Iris pigment epithelial cell (primary cell): ENCODE measurements at places on chromosomes 1 and 21.

- DNase-seq, result no peak
Measured at GRCh38 chr1:199161766-199162303, 523.0 kb downstream of the PTPRC start.

- peak; percentile 84 for DNase-seq
Measured at GRCh38 chr1:51622455-51622913, 5.6 kb downstream of the OSBPL9 start.

- no peak for DNase-seq
Measured at GRCh38 chr1:172178886-172179285, 241.6 kb upstream of the C1orf105 start.

DNA sequence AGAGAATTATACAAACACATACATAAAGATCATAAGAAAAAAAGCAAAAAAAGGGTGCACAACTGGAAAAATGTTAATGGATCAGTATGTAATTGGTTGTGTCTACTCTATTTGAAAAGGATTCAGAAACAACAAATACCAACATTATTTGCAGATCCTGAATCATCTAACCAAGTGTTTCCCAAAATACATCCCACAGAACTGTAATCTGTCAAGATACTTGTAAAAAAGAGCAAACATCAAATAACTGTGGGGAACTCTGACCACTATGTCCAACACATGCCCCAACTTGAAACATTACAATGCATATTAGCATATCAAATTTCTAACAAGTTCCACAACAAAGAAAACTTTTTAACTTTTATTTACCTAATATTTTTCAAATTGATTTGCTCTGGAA is 22.6 kb downstream of the ANKRD13C start:
- DNase-seq, result peak; percentile 37

DNA sequence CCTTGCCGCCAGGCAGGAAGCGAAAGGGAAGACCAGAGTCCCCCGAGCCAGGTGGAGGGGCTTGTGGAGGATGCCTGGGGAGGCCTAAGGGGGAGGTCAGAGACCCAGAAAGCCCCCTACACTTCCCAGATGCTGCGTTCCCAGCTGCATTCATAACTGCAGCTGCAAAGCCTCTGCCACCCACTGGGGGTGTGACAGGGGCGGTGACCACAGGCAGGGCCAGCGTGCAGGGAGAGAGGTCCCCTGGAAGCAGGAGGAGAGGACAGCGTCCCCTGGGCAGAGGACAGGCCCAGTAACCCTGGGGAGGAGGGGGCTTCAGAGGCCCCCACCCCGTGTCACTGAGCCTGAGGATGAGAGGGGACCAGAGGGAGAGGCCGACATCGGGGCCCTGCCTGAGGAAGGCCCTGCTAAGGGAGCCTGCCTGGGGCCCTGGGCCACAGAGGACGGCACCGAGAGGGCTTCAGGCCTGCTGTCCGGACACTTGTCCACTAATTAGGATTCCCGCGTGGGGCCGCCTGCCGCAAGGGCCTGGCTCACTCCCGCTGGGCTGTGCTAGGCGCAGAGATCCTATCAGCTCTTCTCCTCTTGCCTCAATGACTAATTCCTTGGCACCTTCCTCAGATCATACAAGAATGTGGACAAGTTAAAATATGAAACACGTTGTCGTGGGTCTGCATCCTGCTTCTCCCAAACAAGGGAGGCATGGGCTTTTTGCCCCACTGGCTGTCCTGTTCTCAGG is 49.1 kb upstream of the CCDC27 start:
- DNase-seq, result peak; percentile 51

- peak; percentile 50 for DNase-seq
Measured at GRCh38 chr1:53860967-53861411, 22.9 kb upstream of the NDC1 start.

GRCh38 chr1:174167265-174167803 is 8.0 kb downstream of the RABGAP1L start:
- no peak for DNase-seq

GRCh38 chr1:184672013-184672726 is 82.5 kb downstream of the EDEM3 start:
- DNase-seq, result no peak

DNA sequence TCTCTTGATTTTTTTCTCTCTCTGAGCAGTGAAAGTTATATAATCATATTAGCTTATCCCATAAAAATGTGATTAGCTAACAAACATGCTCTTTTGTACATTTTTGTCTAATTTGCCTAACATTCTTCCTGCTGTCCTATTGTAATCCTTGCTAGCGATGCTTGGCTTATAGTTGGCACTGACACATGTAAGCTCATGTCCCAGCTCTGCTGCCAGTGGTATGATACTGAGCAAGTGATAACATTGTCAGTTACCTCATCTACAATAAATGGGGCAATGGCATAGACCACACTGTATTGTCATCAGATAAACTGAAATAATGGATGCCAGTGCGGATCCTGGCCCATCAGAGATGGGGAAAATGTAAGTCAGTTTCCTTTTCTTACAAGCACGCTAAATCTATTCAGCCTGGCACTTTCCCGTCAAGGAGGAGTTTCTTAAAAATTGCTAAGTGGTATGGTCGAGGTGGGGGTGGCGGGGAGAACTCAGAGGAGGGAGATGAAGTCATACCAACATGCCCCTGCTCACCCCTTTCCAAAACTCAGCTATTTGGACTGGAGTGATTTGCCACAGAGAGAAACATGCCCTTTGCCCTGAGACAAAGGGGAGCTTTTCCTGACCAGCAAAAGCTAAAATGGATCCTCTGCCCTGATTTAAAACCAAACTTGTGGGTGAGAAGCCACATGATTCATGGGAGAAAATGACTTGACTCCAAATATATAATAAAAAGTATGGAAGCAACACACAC is 1.3 kb downstream of the FYB2 start:
- DNase-seq, result no peak

DNA sequence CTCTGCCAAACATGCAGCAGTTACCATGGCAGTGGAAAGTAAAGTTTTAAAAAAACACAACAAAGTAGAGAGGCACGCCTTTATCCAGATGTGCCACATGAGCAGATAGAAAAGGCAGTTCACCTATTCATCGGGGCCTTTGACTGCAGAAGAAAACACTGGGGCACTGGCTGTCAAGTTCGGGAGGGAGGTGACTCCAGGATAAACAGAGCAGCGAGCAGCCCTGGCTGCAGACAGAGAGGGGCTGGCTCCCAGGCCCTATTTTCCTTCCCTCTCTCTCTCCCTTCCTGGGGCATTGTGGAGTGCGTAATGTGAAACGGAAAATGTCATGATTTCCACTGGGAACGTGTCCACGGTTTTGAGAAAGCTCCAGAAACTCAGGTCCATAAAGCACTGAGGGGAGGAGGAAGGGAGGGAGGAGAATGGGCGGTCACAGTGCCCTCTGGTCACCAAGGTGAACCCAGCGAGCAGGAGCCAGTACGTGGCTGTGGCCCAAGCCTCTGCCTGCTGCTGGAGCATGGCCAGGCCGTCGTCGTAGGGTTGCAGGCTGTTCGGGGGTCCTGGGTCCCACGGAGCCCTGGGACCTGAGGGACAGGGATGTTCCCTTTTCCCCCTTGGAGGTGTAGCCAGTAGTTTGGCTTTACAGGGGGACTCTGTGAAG is 114.7 kb upstream of the IRF2BP2 start:
- peak; percentile 32 for DNase-seq

GRCh38 chr1:15081102-15081501 is 72.4 kb upstream of the TMEM51 start:
- DNase-seq, result no peak

- no peak for DNase-seq
Measured at GRCh38 chr1:110617116-110617515, 11.0 kb upstream of the KCNA2 start.

DNA sequence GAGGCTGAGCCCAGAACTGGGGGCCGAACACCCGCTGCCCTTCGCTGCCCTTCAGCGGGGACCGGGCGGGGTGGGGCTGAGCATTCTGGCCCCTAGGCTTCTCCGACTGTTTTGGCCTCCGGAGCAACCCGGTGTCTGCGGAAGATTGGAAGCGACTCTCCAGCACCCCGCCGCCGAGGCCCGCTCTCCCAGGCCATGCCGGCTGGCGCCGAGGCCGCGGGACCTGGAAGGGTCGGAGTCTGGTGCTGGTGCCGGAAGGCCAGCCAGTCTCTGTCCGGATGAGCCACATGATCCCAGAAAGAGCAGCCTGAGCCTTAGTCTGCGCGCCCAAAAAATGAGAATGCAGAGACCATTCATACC is 272.0 kb downstream of the FOXD2 start:
- no peak for DNase-seq
